Astrocyte (in vitro differentiated cells and primary cell): ENCODE measurements at places on chromosomes 6 and 20. TPM values are rescaled to one million over a fixed set of nuclear protein-coding genes. Genes with fewer than 3 reads are reported as not detected.

DNA sequence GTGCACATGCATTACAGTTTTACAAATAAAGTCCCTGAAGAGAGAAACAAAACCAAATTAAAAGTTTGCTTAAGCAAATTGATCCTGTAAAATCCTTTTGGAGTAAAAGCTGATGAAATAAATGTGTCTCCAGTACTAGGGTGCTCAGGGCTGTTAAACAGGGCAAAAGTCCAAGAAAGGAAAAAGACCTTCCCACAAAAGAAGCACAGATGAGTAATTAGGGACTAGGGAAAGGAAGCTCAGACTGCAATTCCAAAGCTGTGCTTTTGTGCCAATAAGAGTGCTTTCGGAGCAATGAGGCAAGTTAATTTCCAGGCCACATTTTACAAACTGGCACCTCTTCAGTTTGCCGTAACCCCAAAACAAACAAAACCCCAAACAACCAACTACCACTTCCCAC lies 10.4 kb upstream of the RNF182 start:
- peak; percentile 54 for DNase-seq

- no peak for DNase-seq
Observed at GRCh38 chr6:135820340-135820739, 31.2 kb upstream of the PDE7B start.

OSER1 gene
- total RNA-seq: 28.9 and 30.9 TPM in 2 replicates

DNA sequence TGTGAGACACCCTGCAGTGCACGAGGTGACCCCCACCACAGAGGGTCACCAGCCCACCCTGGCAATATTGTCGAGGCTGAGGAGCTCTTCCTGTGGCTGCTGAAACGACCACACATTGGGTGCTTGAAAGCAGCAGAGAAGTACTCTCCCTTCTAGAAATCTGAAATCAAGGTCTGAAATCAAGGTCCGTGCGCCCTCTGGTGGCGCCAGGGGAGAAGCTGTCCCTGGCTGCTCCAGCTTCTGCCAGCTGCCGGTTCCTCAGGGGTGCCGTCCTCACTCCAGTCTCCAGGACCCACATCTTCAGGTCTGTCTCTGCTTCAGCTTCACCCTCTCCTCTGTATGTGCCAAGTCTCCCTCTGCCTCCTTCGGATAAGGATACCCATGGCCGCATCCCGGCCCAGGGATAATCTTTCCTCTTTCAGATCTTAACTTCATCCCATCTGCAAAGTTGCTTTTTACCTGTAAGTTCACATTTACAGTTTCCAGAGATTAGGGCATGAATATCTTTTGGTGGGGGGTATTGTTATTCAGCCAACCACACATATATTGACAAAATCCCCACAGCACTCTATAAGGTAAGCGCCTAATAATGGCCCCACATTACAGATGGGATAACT lies 108.3 kb upstream of the PHACTR3 start:
- DNase-seq: peak; percentile 13

DNA sequence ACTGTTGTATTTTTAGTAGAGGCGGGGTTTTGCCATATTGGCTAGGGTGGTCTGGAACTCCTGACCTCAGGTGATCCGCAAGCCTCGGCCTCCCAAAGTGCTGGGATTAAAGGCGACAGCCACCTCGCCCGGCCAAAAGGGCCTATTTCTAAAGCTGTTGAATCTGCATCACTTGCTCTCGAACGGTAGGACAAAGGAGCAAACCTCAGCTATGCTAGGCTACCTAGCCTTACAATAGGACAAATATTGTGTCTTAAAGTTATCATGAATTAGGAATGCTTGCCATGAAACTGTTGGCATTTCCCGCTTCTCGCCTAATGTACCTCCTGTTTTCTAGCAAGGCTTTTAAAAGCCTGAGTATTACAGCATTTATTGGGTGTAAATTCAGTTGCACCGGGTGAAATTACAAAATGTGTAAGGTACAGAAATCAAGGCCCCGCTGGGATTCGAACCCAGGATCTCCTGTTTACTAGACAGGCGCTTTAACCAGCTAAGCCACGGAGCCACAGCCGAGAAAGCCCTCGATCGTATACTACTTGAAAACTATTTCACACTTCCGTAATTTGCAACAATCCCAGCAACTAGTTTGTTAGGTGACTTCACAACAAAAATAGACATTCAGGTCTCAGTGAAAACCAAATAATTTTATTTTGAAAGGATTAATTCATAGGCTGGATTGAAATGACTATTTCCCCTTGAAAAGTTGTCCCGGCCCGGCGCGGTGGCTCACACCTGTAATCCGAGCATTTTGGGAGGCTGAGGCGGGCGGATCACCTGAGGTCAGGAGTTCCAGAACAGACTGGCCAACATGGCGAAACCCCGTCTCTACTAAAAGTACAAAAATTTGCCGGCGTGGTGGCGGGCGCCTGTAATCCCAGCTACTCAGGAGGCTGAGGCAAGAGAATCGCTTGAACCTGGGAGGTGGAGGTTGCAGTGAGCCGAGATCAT lies 211.6 kb upstream of the ZNF184 start:
- DNase-seq: peak; percentile 88

GRCh38 chr6:109397020-109397419 lies 14.8 kb upstream of the CD164 start:
- no peak for DNase-seq

- peak; percentile 20 for DNase-seq
Observed at GRCh38 chr20:46752728-46753127, 43.3 kb downstream of the SLC2A10 start.

- DNase-seq: no peak
Observed at GRCh38 chr6:6694825-6695624, 106.5 kb downstream of the LY86 start.

- DNase-seq: no peak
Observed at GRCh38 chr6:95866732-95867131, 149.0 kb upstream of the FUT9 start.

- DNase-seq: peak; percentile 8
Observed at GRCh38 chr6:88165844-88166492, at the start of gene CNR1. Gene CNR1, minus strand, starts transcription at chr6:88166347. Its CDS starts 21,073 bp downstream, at chr6:88145274.

LY6G6C gene
- total RNA-seq: 0.41 and 0.66 TPM in 2 replicates

TRIM31 gene
- total RNA-seq: not detected in 2 replicates

DNA sequence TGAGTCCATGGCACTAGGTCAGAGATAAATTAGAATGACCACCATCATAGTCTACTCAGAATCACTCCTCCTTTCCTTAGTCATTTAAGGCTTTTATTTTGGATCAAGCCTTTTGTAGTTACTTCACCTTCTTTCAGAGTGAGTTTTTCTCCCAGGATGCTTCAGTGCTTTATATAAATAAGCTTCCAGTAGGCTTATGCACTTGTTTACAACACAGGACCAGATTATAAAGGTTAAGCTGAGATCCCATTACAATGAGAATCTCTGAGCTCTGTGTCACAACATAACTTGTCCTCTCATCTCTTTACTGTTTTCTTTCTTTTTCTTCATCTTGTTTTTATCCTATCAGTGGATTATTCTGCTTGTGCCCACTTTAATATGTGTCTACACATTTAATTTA lies 47.9 kb downstream of the CEP57L1 start:
- no peak for DNase-seq

DNA sequence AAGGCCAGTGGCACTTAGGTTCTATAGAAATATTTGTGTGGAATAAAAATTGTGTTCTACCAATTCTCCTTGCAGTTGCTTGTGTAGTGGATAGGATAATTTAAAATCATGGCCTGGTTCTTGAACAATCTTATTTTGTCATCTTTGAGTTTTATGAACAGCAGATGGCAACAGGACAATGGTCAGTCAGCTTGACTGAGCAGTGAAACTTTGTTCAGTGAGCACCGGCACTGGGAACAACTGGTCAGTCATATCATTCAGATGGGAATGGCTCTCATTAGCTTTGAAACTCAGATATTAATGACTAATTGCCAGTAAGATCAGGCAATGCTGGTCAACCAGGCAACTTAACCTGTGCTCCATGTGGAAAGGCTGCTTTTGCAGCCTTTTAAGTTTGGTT lies 129.2 kb downstream of the BCKDHB start:
- no peak for DNase-seq

SLC2A4RG gene
- 65.6 and 68.3 TPM in 2 replicates for total RNA-seq

GRCh38 chr20:22775671-22776139 lies 191.3 kb upstream of the FOXA2 start:
- peak; percentile 40 for DNase-seq

GRCh38 chr6:32117461-32117860 lies 8.3 kb upstream of the TNXB start:
- DNase-seq: no peak

ULBP2 gene
- 7.3 and 7.5 TPM in 2 replicates for total RNA-seq

RAB44 gene
- 0.14 and 0.16 TPM in 2 replicates for total RNA-seq

- DNase-seq: no peak
Observed at GRCh38 chr20:15616626-15617025, 956.6 kb downstream of the KIF16B start.

DNA sequence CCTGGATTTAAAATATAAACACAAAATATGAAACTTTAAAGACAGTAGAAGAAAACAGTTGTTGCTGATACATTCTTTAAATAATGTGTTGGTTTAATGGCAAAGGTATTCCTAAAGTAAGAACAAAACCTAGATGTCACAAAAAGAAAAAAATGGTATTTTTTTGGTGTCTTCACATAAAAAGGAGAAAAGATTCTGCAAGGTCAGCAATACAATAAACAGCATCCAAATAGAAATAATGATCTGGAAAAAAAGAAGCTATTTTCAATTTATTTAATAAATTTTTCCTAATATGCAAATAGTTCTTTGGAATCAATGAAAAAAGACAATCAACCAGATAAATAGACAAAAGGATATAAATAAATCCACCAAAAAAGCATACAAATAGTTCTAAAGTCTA lies 6.5 kb upstream of the ADGRF1 start:
- no peak for DNase-seq

GRCh38 chr6:21186479-21187055 lies 407.0 kb upstream of the SOX4 start:
- peak; percentile 56 for DNase-seq

EYA4 gene
- total RNA-seq: 1.3 and 1.6 TPM in 2 replicates

GABRR1 gene
- total RNA-seq: not detected in 2 replicates

ARFRP1 gene
- 30.0 and 32.5 TPM in 2 replicates for total RNA-seq

CLPSL1 gene
- not detected in 2 replicates for total RNA-seq

EDN3 gene
- total RNA-seq: not detected in 2 replicates
